Activated CD8-positive, alpha-beta memory T cell treated with anti-CD3 and anti-CD28 coated beads for 24 hours (primary cell): ENCODE measurements at places on chromosomes 12 and 14.
A peak's percentile ranks its signal among the peaks of the same experiment; 100 is the strongest.

- peak; percentile 67 for DNase-seq
Measured at GRCh38 chr14:20631880-20632389, 9.6 kb downstream of the OR6S1 start.

DNA sequence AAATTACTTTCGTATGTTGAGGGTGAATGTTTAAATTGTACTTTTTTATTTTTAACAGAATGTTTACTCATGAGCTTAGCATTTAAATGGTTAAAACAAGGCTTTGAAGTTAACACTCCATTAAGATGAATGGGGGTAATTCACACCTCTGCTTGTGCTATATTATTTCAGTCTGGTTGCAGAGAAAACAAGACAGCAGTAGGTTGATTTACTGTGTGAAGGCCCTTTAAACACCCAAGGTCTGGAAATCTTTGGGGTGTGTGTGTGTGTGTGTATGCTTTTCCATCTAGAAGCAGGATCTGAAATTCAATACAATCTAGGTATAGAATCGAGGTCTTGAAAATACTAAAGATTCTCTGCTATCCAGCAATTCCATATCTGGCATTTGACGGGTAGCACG is 83.8 kb downstream of the SLC38A6 start:
- no peak for DNase-seq

DNA sequence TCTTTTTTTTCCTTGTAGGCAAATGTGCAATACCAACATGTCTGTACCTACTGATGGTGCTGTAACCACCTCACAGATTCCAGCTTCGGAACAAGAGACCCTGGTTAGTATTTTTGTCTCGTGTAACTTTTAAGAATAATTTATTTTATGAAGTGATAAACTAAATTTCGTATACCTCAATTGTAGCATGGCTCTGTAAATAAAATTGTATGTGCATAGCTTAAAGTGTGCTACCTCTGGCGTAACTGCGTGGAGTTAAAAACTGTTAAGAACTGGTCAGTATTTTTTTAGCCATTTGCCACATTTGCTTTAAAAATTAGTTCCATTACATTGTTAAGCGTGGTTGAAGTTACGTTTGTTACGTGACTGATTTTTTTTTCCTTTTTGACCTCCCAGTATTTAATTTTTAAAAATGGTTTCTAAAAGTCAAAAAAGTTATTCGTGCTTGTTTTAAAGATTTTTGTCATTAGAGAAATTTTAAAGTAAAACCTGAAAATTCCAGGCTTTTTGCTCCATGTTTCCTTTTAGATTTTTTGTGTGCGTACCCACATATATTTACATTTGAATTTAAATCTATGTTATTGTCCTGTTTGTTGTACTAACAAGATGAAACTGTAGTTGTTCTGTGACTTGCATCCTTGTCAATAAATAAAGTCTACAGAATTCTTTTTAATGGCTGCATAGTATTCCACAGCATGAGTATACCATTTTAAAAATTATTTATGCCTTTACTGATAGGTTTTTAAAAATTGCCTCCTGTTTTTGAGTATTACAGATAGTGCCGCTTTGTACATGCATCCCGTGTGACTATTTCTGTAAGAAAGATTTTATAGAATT is 1.4 kb downstream of the MDM2 start:
- no peak for DNase-seq

DNA sequence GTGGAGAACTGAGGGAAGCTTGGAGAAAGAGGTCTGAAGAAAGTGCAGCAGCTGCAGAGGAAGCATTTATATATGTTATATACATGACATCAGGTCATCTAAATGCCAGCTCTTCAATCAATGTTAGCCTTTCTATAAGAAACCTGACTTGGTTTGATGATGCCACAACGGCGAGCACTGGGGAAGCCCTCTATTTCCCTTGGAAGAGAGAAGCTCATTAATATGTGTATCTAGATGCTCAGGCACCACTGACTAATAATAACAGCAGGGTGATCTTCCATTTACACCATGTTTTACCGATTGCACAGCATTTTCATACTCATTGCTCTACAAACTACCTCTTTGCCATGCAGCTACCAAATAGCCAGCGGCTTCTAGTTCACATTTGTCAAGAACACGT is 811 bp downstream of the ACYP1 start:
- DNase-seq = no peak

DNA sequence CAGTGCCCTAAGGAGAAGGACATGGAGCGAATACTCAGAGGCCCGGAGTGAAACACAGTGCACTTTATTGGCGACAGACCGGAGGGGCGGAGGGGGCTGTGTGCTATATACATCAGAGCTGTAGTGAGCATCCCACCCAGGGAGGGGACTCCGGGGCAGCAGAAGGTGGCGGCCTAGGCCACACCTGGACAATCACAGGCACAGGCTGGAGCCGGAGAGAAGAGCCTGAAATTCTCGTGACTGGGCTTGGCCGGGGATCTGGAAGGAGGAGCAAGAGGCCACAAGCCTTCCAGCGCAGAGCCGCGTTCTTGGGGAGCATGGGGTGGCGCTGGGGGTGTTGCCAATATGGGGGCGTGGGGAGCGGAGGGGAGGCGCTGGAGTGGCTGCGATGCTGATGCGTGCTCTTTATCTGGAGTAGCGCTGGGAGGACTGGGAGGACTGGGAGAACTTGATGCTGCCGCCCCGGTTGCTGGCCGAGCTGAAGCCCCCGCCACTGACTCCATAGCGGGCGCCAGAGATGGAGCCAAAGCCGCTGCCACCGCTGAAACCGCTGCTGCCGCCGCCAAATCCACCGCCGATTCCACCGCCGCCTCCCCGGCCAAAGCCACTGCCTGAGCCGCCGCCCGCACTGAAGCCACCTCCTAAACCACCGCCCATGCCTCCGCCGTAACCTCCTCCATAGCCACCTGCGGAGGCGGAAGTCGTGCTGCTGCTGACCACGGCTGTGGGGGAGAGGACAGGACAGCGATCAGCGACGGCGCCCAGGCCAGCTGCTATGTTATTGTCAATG is 6.1 kb downstream of the KRT3 start:
- DNase-seq = no peak

DNA sequence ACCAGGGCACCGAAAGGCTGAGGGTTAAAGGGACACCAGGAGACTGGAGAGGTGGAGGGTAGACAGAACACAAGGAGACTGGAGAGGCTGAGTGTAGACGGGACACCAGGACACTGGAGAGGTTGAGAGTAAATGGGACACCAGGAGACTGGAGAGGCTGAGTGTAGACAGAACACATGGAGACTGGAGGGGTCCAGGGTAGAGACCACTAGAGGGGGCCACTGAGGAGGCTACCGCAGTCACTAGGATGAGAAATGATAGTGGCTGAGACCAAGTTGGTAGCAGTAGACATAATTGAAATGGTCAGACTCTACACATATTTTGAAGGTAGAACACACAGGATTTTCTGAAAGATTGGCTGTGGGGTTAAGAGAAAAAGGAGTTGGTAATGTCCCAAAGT is 68.2 kb downstream of the PAH start:
- no peak for DNase-seq

DNA sequence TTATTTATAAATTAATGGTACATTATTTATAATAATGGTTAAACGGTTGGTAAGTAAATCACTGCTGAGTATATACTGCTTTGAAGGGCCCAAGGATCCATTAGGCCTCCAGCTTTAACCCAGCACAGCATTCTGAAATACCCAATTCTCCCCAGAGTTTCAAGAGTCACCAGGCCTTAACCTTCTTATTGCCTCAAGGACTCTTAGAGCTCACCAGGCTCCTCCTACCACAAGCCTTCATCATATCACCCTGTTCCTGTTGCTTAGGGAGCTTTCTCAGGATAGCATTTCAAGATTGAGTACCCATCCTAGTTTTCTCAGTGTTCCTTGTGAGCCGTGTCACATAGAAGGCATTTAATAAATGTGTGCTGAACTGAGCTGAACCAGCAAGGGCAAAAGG is 242.5 kb downstream of the FBXL14 start:
- DNase-seq = no peak

DNA sequence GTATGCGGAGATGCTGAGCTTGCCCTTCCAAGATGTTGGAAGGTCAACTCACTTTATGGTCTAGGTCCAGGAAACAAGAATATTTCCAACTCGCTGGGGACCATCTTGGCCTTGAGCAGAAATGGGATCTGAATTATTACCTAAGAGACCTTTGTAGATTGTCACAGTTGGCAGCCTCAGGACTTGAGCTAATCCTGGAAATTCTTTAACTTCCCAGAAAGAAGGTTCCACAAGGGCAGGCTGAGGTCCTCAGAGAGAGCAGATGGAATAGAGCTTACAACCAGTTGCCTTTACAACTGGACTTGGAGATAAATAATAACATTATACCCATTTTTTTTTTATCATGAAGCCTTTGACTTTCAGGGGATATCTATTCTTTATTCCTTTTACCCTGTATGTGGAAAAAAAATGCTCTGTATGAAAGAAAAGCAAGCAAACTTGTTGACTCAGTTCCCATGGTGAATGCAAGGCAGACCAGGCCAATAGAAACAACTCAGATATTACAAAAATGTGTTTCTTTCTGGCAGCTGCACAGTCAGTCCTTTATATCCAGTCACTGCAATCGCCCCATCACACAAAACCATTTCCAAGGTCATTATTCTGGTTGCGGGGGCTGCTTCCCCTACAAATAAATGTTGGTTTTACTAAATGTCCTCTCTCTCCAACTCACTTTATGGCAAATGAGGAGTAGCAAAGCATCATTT is 401.4 kb downstream of the ZFP36L1 start:
- no peak for DNase-seq

DNA sequence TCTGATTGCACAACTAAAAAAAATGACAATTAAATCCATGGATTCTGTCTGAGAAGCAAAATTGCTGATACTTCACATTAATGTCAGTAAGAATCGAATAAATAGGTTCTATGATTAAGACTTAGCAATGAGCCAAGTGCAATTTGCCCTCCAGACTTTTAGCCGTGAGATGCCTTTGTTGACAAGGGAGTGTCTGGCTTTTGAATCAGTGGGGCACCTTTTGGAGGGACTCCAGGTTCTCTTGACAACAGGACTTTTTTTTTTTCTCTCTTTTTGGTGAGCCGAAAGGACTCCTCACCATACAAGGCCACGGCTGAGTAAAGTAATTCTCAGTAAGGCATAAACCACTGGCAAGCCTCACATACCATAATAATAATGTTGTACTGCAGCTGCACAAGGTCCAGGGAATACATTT is 4.7 kb upstream of the MDM1 start:
- DNase-seq = no peak

- DNase-seq = no peak
Measured at GRCh38 chr12:54543526-54543925, 5.9 kb upstream of the PDE1B start.

DNA sequence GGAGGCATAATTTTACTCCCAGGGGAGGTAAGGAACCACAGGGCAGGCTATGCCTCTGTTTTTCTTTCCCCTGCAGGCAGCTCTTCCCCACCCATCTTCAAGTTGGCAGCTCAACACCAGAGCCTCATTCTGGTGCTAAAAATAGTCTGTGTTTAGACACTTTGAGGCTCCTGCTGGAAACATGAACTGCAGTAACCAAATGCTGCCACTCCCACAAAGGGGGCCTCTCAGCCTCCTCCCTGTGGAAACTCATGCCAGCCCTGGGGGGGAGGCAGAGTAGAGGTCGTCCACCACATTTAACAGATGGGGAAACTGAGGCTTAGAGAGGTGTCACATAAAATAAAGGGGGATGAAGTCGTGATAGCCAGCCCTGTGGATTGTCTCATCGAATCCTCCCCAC is 61.4 kb downstream of the WSCD2 start:
- no peak for DNase-seq

DNA sequence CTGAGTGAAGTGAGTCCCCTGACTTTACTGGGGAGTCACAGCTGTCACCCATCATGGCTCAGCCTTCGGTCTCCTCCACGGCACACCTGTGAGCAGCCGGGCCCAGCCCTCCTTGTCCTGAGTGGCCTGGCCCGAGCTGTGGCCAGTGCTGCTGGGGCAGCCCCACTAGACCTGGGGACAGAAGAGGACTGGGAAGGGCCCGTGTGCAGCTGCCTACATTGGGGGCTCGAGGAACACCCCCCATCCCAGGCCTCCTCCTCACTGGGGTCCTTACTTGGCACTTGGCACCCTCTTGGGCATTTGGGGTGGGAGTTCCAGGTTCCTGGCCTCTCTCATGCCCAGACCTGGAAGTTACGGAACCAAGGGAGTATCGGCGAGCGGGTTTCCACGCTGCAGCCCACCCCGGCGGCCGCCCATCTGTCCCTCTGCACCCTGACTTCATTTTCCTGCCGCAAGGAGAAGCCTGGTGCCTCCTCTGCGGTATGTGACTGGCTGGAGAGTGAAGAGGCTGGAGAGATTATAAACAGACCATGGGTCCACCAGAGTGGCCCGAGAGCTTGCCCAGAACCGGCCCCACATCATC is 179.7 kb downstream of the KIF26A start:
- no peak for DNase-seq

DNA sequence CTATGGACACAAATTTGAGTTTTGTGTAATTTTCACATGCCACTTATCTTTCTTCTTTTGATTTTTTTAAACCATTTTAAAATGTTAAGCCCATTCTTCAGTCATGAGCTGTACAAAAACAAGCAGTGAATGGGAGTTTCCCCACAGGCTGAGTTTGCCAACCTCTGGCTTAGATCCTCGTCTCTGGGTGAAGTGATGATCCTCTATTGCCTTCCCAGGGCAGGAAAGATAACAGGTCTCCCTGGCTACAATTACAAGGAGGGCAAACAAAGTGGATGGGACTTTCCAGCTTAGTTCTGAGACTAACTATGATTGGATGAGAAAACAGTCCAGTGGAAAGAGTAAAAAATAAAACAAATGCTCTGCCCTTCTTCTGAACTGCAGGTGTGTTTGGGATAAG is 203.7 kb downstream of the SPTSSA start:
- DNase-seq = no peak

GRCh38 chr12:69534389-69534822 is 50.9 kb upstream of the CCT2 start:
- DNase-seq = no peak

- no peak for DNase-seq
Measured at GRCh38 chr12:59080101-59080500, 159.8 kb upstream of the LRIG3 start.

DNA sequence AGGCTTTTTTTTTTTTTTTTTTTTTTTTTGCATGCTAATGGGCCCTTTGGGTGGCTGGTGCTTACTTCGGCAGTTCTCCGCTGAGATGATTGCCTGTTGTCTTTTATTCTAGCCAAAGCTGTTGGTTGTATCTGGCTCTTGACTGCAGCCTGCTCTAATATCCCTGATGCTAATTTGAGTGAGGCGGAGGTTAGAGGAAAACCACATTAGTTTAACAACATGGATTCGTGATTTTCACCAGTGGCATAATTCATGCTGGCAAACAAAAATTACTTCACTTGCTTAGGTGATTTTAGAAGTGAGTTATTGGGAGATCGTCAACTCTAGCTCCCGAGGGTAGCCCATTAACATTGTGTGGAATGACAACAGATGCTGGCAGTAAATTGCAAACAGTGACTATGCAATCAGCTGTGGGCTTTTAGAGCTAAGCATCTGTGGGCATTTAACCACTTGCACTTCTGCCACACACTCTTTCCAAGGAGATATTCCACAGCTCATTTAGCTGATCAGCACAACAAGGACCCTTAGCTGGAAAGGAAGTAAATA is 97.6 kb upstream of the ZDHHC17 start:
- no peak for DNase-seq
